ENCODE measurements at places on chromosomes 12 and 14.

DNA sequence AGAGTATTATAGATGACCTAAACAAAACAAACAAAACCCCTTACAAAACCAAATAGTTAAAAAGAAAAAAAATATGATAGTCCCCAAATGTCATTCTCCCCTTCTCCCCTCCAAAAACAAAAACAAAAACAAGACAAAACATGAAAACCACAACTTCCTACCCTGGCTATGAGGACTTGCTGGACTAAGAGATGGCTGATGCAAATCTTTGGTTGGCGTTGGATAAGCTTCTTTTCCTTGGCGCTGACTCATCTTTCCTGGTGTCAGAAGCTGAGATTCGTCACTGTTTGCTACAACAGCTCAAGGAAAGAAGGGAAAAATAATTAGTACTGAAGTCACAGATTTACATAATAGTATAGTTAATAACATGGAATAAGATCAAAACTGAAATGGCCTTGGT, 102.5 kb upstream of the BBS10 start:
- DNase-seq: no peak

DNA sequence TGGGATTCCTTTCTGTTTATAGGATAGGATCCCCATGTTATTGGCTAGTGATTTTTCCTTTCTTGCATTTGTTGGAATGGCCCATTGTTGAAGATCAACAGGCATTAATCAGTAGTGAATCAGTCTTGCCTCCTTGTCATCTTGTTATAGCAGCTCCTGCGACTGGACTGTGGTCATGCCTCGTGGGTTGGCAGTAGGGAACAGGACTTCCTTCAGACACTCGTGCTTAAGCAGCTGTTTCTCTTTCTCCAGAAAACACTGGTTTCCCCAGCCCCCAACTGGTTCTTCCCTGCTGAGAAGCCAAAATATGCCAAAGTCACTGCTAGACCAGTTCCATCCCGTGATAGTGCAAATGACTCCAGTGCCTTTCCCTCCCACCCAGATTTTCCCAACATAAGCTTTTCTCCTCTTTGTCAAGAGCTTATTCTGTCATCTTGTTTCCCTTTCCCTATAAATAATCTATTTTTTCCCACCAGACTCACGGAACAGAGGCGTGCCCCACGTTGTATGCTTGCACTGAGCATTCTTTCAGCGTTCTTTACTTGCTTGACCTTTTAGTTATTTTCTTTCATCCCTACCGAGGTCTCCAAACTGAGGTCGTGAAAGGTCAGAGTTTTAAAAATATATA, 83.5 kb downstream of the SAMD4A start:
- DNase-seq: no peak

DNA sequence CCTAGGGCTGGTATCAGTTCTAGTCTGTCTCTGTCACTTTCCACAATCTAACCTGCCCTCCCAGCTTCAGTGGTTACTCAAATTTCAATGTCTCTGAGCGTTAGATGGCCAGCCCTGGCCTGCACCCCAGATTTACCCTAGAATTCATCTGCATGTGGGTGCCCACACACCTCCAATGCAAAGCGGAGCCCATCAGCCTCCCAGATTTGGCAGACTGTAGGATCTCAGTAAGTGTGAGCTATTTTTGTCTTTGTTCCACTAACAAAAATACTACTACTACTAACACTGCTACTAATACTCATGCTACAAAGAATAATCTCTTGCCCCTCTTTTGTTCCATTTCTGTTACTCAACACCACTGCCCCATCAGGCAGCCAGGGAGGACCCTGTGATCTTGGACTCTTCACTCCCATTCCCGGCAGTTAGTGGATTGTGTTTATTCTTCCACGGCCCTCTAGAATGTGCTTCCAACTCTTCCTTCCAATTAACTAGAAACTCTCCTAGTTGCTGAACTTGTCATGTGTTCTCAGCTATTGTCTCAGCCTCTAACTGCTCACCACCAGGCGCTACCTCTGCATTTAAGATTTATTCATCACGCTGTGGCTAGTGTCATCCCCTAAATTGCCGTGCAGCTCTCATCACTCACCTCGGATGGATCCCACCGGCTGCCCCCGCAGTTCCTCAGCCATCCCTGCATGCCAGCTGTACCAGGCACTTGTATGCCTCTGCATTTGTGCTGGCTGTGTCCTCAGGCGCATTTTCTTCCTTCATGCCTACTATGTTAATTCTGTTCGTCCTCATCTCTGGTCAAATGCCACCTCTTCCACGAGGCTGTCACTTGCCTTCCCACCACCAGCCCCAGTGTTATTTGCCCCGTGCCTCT, 150.6 kb upstream of the HIF1A start:
- DNase-seq: no peak

DNA sequence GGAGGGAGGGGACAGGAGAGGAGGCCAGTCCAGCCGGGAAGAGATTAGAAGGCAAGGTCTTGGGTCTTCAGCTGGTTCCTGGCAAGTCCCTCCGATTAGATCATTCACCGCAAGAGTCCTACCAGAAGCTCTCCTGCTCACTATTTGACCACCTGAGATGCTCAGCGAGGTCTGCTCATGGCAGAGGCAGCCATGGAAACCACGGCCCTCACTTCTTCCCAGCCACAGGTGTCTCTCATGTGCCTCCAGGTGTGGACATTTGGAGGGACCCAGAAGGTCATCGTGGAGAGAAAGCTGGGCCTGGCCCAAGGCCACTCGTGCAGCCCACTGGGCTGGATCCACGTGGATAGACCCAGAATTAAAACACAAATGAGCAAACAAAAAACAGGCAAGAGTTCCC, 99.5 kb downstream of the DICER1 start:
- no peak for DNase-seq

DNA sequence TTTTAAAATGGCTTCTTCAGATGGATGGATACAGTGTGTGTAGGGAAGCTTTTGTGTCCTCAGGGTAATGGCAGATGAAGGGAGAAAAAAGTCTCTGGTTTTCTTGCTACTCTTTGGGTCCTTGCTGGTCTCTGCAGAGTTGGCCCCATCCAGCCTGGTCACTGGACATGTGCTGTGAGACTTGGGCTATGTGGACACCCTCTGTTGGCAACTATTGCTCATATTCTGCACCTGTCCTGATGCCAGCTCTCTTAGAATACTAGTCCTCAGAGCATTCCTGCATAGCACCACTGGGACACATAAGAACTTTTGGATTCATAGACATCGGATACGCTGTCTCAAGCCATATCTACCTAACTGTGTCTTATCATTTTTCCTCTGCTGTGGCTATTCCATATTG, 20.0 kb downstream of the NAV3 start:
- DNase-seq: no peak

GRCh38 chr14:32524609-32525375, 195.7 kb downstream of the AKAP6 start:
- no peak for DNase-seq

GRCh38 chr14:102323102-102323501, 3.6 kb downstream of the ZNF839 start:
- DNase-seq: no peak

GRCh38 chr12:52191841-52192791, at the start of gene KRT80:
Gene KRT80, minus strand, starts transcription at chr12:52192014. Its CDS starts 112 bp downstream, at chr12:52191902.
- DNase-seq: no peak

GRCh38 chr14:91300283-91300895, 55.9 kb upstream of the GPR68 start:
- DNase-seq: no peak

- no peak for DNase-seq
Measured at GRCh38 chr12:19895246-19896020, 456.1 kb downstream of the AEBP2 start.

- DNase-seq: no peak
Measured at GRCh38 chr14:35339761-35340406, 47.7 kb downstream of the PSMA6 start.

GRCh38 chr12:52238207-52238840, 5.3 kb downstream of the KRT7 start:
- no peak for DNase-seq

DNA sequence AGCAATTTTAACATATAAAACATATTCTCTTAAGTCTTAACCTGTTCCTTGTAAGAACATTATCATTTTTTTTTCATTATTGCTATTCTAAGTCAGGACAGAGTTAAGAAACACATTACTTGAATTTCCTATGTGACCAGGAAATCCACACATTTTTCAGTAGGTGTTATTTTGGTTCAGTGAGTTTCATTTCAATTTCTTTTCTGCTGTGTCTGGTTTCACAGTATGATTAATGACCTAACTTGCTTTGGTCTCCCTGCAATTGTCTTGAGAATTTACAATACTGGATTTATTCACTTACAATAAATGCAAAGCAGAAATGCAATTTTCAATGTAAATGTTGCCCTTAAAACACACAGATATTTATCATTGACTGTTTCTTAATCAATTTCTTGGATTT, 396.9 kb upstream of the TMTC1 start:
- DNase-seq: no peak

GRCh38 chr12:21526721-21527345, 737 bp downstream of the SPX start:
- DNase-seq: no peak

DNA sequence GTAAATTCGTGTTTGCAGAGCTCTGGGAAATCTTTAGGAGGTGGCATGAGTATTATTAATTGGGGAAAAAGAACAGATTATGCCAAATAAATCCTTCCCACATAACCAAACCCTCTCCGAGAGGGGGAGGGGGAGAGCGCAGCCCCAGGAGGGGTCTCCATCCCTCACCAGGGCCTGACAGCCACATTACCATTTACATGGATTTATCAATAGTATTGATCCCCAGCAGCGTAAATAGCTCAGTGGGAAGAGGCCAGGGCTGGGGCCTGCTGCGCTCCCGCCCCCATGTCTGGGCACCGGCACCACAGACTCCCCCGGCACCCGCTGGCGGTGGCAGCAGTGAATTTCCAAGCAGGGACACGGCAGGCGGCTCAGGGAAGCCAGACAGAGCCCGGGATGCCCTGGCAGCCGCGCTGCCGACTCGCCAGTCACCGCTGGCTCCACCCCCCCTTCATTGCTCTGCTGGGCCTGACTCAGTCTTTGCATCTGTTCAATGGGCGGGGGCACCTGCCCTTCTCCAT, 2.4 kb downstream of the NCOR2 start:
- DNase-seq: no peak

GRCh38 chr14:68791078-68791901, 1.6 kb downstream of the ZFP36L1 start:
- DNase-seq: no peak

DNA sequence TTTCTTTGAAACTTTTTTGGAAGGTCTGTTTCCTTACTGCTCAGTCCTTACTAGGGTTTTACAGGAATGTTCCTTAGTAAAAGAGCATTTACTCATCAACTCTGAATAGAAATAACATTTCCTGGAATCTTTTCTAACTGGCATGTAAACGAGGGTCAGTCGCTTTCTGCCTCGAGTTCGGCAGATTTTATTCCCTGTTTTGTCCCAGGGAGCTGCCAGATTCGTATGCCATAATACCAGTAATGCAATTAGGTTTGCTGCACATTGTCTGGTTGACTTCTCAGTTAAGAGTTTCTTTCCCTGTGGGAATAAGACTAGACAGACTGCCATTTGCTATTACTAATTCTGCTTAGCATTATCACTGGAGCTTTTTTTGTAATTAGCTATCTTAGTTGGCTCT, 91.9 kb downstream of the VRK1 start:
- no peak for DNase-seq

DNA sequence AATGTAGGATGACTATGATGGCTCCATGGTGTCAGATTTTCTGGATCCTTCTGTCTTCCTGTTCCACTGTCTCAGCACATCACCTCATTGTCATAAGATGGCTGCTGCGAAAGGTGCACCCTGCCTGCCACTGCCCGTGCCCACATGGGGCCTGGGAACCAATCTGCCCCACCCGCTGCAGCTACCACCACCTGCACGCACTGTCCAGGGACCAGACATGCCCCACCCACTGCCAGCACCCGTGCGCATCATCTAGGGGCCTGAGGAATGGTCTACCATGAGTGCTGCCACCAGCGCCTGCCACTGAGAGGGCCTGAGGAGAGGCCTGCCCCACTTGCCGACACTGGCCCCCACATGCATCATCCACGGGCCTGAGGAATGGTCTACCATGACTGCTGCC, 23.8 kb downstream of the CYP46A1 start:
- no peak for DNase-seq

- DNase-seq: no peak
Measured at GRCh38 chr14:67199016-67199415, 9.8 kb downstream of the GARIN2 start.

DNA sequence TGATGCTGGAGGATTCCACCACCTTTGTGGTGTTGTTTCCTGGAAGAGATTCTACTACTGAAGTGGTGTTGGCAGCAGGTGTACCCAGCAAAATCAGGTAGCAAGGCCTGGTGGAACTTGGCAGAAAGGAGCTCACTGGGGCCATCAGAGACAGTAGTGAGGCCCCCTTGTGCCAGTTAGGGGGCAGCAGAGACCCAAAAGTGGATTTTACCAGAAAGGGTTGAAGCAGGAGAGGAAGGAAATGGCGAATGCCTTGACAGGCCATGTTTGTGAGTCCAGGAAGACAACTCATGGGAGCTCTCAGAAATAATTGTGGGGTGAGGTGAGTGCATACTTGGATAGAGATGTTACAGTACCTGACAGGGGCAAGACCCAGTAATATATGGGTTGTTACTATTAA, 137.7 kb upstream of the FGD4 start:
- no peak for DNase-seq

GRCh38 chr12:80001562-80001961, 66.7 kb upstream of the PPP1R12A start:
- no peak for DNase-seq

GRCh38 chr12:106481246-106481645, 101.6 kb upstream of the RFX4 start:
- DNase-seq: no peak

- no peak for DNase-seq
Measured at GRCh38 chr12:121184425-121184824, 25.5 kb upstream of the P2RX4 start.

GRCh38 chr12:121839993-121840761, 18.5 kb downstream of the HPD start:
- no peak for DNase-seq

- no peak for DNase-seq
Measured at GRCh38 chr12:802242-803120, 50.1 kb downstream of the WNK1 start.

DNA sequence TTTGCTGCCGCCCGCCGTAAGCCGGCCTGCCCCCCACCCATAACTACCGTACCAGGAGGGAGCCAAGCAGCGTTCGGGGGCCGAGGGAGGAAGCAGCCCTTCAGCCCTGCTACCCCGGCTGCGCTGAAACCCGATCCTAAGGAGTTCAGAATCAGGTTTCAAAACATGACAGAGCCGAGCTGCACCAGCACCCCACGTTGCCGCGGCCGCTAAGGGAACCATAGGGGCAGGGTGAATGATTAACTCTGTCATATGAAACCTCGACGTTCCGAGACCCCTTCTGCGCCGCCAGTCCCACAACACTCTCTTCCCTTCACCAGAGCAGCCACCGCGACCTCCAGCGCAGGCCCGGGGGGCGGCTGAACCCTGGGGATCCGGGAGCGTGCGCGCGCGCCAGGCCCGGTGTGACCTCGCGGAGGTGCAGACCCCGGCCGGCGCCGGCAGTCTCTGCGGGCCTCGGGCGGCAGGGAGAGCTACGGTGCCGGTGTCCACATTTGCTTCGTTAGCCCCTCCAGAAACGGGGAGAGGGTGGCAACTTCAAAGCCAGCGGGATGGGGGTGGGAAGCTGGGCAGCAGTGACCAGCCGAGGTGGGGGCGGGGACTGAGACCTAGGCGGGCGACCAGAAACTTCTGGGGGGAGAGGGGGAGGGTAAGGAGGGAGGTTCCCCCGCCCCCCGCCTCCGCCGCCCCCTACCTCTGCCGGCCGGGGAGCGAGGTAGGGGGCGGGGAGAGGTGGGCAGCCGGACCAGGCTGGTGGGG, 1.6 kb downstream of the SIX4 start:
- no peak for DNase-seq
